ENCODE measurements at places on chromosomes 2 and 18.

- DNase-seq: no peak
Measured at GRCh38 chr2:217901835-217902378, 100.9 kb downstream of the TNS1 start.

- DNase-seq: no peak
Measured at GRCh38 chr18:74463254-74463653, 6.1 kb upstream of the DIPK1C start.

DNA sequence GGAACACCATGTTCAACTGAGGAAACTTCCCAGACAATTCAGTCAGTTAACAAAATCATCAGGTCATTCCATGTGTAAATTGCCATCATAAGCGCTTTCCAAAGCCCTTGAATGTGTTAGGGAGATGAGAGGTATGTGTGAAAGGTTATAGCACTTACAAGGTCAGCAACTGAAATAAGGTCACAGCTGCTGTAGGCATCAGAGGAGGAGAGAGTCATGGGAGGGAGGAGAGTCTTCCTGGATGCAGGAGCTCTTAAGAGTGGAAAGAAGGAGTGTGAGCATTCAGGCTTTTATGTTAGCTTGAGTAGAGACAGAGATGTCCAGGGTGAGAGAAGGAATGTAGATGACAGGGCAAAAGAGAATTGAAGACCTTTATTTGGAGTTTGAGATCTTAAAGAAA lies 67.0 kb downstream of the CAB39 start:
- no peak for DNase-seq

- DNase-seq: no peak
Measured at GRCh38 chr2:180443888-180444287, 436.8 kb upstream of the CWC22 start.

DNA sequence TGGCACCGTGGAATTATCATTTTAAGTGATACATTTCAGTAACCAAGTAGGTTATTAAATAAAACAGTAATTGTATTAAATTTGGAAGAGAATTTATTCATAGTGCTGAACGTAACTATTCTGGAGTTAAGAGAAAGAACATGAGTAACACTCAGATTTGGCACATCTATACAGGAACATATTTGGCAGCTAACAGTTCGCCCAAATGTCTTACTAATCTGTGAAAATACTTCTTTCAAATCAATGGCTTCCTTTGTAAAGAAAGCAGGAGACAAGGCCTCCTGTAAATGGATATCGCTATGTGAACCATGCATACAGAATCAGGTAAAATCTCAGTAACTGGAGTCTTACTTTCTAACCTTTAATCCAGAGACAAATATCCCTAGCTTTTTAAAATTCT lies 64.4 kb downstream of the ZNF516 start:
- no peak for DNase-seq

DNA sequence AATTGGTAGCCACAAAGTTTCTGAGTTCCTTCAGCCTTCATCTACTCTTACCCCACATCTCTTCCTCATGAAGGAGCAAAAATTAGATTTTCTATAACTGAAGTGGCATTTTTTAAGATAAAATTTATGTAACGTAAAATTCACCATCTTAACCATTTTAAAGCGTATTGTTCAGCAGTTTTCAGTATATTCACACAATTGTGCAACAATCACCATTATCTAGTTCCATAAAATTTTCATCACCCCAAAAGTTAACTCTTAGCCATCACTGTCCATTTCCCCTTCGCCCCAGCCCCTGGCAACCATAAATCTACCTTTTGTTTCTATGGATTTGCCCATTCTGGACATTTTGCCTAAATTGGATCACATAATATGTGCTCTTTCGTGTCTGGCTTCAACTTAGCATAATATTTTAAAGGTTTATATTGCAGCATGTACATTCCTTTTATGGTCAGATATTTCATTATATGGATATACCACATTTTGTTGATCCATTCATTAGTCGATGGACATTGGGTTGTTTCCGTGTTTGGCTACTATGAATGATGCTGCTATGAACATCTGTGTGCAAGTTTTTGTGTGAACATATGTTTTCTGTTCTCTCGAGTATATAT lies 44.6 kb downstream of the ATIC start:
- no peak for DNase-seq

GRCh38 chr2:15882761-15883497 lies 57.4 kb upstream of the MYCN start:
- no peak for DNase-seq

- no peak for DNase-seq
Measured at GRCh38 chr2:88697370-88698026, 6.0 kb downstream of the RPIA start.

DNA sequence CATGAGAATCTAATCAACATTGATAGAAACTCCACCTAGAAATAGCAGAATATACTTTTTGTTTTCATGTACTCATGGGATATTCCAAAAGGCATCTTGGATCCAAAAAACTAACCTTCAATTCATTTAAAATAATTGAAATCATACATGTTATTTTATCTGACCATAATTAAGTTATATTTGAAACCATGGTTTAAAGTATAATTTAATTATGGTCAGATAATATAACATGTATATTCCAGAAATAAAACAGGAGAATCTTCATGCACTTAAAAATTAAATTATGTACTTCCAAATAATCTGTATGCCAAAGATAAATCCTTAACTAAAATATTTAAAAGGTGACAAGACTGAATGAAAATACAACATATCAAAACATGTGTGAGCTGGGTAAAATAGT lies 651.3 kb upstream of the LINC00305 start:
- no peak for DNase-seq

DNA sequence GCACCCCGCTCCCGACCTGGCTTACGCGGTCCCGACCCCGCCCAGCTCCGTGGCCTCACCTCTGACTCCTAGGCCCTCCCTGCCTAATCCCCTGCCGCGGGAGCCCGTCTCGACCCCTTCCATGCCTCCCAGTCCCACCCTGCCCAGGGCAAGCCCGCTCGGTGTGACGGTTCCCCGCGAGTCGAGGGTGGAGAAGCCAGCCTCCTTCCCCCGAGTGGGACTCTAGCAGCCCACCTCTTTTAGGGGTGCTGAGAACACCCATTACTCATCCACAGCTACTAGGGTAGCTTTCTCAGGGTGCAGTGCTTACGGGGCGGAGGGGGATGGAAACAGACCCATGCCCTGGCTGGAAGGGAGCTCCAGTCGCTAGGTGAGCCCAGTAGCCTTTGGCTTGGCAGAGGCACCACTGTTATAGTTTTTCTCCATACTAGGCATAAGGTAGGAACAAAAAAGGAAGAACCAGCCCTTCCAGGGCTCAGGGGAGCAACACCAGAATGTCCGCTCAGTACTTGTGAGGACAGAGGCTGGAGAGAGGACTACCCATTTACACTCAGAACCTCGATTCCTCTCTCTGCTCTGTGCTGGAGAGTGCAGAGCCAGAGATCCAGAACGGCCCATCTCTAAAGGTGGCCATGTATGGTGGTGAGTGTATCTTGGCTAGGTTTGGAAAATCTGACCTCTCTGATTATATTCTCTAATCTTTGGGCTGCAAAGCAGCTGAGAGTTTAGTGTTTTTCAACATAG lies 606 bp downstream of the AGBL5 start:
- DNase-seq: no peak

DNA sequence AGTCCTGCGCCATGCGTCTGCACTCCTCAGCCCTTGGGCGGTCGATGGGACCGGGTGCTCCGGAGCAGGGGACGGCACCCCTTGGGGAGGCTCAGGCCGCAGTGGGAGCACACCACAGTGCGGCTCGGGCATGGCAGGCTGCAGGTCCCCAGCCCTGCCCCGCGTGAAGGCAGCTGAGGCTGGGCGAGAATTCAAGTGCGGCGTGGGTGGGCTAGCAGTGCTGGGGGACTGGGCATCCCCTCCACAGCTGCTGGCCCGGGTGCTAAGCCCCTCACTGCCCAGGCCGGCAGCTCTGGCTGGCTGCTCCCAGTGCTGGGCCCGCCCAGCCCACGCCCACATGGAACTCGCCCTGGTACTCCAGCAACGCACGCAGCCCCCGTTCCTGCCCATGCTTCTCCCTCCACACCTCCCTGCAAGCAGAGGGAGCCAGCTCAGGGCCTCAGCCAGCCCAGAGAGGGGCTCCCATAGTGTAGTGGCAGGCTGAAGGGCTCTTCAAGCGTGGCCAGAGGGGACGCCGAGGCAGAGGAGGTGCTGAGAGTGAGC lies 198.3 kb upstream of the CNTNAP5 start:
- no peak for DNase-seq

DNA sequence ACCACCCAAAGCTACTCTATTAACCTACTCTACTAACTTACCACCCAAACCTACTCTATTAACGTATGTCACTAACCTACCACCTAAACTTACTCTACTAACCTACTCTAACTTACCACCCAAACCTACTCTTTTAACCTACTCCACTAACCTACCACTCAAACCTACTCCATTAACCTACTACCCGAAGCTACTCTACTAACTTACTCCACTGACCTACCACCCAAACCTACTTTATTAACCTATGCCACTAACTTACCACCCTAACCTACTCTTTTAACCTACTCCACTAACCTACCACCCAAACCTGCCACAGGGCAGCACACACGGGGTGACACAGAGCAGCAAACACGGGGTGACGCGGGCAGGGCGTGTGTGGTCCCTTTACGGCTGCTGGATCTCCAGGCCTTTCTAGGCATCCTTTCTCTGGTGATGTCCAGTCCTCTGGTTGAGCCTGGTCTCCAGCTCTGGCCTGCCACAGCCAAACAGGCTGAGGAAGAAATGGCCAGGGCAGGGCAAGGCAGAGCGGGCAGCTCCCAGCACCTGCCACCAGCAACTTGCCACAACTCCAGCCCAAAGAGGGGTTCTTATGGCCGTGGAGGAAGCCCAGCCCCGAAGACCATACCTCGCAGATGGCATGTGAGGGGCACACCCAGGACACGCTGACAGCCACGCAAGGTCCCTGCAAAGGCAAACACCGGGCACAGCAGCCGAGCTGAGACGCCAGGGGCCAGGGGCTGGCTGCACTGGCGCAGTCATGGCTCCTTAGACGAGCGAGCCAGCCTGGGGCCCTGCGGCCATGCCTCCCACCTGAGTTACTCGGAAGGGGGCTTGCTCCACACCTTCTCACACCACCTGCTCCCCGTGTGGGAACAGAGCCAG lies 25.7 kb downstream of the PXDN start:
- DNase-seq: no peak

- DNase-seq: no peak
Measured at GRCh38 chr2:42169874-42170521, 845 bp downstream of the EML4 start.

- no peak for DNase-seq
Measured at GRCh38 chr2:200383380-200384110, 77.1 kb downstream of the SPATS2L start.

GRCh38 chr2:232874677-232875223 lies 4.7 kb downstream of the SNORC start:
- DNase-seq: no peak

- DNase-seq: no peak
Measured at GRCh38 chr18:75754433-75754832, 326.9 kb upstream of the SMIM21 start.

DNA sequence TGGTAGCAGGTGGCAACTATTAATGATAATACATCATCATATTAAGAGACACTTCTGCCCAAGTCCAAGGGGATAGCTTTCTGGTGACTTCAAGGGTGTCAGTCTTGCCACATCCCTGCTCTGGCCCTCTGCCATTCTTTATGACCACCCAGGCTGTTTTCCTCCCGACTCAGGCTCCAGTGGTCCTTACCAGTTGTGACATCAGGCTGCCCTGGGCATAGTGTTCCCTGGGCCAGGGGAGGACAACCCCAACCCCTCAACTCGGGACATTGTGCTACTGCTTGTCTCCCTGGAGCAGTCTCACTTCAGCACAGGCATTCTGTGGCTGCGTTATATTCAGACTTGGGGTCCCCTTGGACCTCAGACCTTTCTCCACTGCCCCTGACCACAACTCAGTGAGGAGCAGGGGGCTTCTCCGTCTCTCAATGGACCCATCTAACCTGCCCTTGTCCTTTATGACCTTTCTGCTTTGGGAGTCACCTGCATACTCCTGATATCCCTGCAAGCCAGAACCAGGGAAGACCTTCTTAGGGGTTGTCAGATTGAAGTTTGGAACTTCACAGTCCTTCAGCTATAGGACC lies 12.8 kb downstream of the DNAJB2 start:
- DNase-seq: no peak

DNA sequence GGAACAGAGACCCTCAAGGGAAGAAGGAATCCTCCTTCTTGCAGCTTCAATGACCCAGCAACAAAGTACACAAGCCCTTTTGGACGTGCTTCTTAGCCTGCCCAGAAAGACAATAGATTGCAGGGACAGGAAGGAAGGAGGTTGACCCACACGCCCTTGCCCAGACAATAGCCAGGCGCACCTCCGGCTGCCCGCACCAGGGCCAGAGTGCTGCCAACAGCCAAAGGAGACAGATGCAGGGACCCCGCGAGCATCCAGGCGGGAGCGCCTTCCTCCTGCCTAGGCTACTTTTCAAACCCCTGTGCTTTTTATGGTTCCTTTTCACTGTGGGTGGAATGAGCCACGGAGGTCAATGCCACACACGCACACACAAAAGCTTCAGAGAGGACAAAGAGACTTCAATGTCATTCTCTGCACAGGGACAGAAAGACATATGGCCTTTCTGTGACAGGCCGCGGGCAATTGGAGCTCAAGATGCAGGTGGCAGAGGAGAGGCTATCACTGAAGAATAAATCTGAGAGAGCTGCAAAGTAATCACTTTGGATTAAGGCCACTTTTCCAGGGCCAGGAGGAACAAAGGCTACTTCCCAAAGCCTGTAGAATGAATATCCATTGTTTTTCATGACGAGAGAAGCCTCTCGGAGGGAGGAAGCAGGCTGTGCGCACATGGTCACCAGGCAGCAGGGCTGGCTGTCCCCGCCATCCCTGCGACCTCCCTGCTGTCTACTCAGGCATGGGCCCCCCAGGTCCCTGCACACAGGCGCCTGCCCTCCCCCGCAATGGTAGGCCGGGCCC lies 300.6 kb downstream of the EIPR1 start:
- DNase-seq: no peak

DNA sequence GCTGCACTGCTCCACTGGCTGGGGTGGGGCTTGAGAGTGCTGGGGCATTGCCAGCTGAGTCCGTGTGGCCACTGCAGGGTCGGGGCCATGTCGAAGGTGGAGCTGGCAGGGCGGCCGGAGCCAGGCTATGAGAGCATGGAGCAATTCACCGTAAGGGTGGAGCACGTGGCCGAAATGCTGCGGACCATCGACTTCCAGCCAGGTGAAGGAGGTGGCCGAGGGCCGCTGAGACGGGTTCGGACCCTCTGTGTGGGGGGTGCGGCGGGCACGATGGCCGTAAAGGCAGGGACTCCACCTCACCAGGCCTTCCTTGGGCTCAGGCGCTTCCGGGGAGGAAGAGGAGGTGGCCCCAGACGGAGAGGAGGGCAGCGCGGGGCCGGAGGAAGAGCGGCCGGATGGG lies 2.1 kb downstream of the UCN start:
- no peak for DNase-seq

GRCh38 chr2:78351208-78351607 lies 674.3 kb upstream of the REG3G start:
- DNase-seq: no peak

GRCh38 chr18:62457877-62458276 lies 64.9 kb upstream of the ZCCHC2 start:
- DNase-seq: no peak

- DNase-seq: no peak
Measured at GRCh38 chr2:46504685-46505471, 25.5 kb downstream of the TMEM247 start.

GRCh38 chr2:144310484-144310883 lies 209.4 kb downstream of the ZEB2 start:
- no peak for DNase-seq
